ENCODE measurements at places on chromosomes 13 and 19.

DNA sequence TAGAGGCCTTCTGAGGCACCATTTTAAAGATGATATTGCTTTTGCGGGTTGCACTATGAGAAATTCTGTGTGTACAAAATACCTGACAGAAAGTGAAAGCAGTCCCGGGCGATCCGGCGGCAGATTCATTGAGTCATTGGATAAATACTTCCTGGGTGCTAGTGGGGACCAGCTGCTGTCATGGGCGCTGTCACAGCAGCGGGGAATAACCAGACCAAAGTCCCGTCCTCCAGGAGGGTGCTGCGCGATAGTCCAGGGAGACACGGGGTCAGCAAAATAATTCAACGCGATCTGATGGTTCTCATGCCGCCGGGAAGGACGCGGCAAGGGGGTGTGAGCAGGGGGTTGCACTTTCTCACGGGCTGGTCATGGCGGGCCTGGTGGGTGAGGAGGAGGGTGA is 13.5 kb downstream of the ZFR2 start:
- no peak for DNase-seq

DNA sequence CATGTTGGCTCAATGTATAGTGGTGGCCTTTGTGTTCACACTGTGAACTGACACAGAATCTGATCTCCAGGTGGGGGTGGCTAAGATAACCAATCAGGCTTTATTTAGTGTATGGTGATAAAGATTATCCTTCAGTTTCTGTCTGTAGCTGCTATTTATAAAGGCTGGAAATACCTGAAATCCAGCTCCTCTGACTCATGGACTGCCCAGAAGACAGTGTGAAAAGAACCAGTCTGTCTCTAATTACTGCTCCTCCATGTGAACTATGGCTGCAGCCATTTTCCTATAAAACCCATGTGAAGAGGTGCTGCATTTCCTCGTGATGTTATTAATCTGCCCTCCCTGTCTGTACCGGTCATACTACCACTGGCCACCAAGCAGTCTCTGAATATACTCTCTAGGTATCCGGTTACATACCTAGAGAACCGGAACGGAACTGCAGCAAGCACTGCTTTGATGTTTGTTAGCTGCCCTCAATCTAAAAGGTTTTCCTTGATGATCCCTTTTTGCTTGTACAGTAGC is 238.0 kb downstream of the LHFPL6 start:
- no peak for DNase-seq

DNA sequence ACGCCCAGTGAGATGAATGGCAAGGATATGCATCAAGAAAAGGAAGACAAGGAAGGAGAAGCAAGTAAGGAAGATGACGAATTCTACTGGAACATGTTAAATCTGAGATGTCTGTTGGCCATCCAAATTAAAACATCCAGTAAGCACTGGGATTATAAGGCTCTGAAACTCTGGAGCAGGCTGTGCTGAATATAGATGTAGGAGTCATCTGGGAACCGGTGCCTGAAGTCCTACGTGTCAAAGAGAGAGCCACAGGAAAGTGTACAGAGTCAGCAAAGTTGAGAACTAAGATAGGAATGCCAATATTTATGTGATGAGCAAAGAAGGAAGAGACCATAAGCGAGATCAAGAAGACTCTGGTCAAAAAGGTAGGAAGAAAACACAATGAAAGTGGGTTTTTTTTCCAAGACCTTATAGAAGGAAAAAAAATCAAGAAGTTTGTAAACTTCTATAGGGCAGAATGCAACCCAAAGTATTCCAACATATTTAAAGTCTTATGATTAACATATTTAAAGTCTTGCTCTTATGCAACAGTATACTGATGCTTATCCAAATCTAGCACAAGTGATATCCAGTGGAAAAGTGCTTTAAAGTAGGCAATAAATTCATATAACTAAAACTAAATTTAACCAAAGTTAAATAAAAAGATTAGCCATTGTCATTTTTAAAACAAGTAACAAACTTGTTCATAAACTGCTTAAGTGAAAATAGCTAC is 51.2 kb upstream of the EEF1AKMT1 start:
- no peak for DNase-seq

DNA sequence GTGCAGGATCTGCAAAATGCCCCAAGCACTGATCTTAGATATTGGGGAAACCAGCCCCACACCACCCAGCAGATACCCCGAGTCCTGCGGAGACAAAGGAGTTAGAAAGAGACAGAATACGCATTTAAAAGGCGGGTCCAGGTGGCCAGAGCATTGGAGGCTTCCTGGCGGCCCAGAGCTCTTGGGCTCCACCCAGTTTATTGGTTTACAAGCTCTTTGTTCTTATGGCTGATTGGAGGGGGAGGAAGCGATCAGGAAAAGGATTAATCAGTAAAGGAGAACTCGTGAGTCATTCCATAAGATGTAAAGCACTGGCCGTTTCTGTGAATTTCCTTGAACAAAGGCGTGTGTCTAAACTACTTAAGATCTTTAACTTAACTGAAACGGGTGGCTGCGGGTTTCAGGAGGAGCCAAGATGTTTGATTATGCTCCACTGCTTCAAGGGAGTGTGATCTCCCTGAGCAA is 926 bp downstream of the ZNF587 start:
- no peak for DNase-seq

DNA sequence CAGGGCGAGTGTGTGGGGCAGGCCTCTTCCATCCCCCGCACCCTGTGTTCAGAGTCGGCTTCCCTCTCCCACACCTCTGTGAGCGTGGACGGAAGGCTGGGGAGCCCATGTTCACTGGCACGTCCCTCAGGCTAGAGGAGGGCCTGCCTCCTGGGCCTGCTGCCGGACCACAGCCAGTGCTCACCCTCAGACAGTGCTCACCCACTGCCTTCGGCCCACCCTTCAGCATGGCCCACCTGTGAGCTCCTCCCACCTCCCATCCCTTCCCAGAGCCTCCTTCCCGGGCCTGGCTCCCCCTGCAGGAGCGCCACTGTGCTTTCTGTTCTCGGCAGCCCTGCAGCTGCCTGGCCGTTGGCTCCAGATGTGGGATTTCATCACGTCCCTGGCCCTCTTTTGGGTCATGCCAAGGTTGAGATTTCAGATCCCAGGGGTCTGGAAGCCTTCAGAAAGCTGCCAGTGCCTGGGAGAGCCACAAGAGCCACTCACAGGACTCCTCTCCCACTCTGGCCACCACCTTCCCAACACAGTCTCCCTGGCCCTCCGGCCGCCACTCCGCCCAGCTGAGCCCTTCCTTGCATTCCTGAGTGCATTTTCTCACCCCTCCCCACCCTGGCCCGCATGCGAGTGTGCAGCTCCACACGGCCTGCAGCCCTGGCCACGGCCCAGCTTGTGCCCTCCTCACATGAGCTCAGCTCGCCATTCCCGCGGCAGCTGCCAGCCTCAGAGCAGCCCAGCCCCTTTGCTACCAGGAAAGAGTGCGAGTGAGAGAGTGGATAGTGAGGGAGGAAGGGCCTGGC is 25.3 kb downstream of the CAPN12 start:
- peak; percentile 84 for DNase-seq

GRCh38 chr13:76446191-76446590 is 440.0 kb downstream of the KCTD12 start:
- no peak for DNase-seq

- DNase-seq: no peak
Measured at GRCh38 chr13:42337808-42338600, 66.1 kb downstream of the AKAP11 start.

- DNase-seq: no peak
Measured at GRCh38 chr19:6686628-6686975, 16.6 kb upstream of the TNFSF14 start.

- DNase-seq: no peak
Measured at GRCh38 chr13:112898621-112899280, 70.3 kb upstream of the MCF2L start.

- DNase-seq: no peak
Measured at GRCh38 chr13:74298923-74299322, 164.7 kb upstream of the KLF12 start.

- DNase-seq: no peak
Measured at GRCh38 chr13:48879432-48879831, 96.3 kb upstream of the FNDC3A start.

DNA sequence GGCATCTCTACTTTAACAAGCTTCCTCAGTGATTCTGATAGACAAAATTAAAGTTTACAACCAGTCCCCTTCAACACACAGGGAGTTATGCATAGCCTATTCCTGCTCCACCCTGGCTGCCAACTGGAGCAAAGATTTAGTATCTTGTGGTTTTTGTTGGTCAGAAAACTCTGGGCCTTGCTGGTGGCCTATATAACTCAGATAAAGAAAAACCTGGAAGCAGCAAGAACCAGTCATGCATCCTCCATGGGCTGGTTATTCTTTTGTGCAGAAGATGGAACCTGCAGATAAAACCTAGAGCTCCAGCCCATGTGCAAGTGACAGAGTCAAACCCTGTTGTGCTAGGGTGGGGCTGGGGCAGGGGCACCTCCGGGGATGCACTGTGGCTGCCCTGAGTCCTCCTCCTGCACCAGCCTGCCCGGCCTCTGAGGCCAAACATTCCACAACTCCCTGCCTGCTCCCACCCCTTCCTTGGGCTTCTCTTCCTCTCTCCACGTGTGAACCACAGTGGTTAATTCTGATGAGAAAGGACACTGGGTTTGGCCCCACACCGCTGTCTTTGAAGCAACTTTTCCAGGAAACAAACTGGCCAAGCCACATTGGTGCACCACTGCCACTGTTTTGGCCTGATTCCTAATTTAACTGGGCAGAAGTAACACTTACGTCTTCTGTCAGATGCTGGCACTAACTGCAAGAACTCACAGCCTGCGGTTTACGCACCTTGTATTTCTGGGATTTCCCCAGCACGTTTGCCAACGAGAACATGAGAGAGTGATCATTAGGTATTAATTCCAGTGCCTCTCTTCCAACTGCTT is 23.3 kb upstream of the GGACT start:
- peak; percentile 29 for DNase-seq

GRCh38 chr19:55535173-55535964 is 1.6 kb downstream of the SBK2 start:
- DNase-seq: no peak

- DNase-seq: no peak
Measured at GRCh38 chr13:92574499-92574898, 652.1 kb upstream of the GPC6 start.

DNA sequence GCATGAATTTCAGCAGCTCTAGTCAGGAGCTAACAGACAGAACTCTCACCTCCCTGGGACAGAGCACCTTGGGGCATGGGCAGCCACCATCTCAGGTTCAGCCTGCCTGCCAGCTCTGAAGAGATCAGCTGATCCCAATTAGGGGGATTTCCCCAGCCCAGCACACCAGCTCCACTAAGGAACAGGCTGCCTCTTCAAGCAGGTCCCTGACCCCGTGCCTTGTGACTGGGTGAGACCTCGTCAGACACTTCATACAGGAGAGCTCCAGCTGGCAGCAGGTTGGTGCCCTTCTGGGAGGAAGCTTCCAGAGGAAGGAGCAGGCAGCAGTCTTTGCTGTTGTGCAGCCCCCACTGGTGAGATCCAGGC is 84.5 kb upstream of the UFM1 start:
- DNase-seq: no peak

- DNase-seq: no peak
Measured at GRCh38 chr13:30559274-30559673, 58.4 kb upstream of the USPL1 start.

DNA sequence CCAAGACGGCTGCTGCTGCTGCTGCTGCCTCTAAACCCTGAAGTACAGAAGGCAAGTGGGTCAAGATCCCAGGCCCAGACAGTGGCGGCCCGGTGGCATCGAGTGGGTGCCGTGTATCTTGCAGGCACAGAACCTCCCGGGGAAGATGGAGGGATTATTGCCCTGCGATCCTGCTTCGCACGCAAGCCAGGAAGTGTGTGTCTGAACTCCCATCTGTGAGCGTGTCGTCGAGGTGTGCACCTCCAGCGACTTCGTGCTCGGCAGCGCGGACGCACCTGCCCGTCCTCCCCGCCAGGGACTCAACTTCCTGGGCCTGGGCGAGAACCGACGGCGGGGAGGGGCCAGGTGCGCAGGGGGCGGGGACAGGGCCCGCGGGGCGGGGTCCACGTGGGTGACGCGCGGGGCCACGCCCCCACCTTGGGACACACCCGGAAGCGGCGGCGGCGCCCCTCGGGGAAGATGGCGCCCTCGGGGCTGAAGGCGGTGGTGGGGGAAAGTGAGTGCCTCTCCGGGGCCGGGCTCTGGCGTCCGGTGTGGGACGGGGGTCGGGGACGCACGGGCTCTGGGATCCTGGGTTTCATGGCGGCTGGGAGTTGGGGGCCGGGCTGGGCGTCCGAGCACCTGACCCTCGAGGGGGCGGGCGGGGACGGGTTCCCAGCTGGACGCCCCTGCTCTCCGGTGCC is at the start of gene STXBP2:
STXBP2 (plus strand) TSS at position 420 of the 683 bp plus-strand sequence; CDS start at position 460, 40 bp downstream.
- peak; percentile 30 for DNase-seq

DNA sequence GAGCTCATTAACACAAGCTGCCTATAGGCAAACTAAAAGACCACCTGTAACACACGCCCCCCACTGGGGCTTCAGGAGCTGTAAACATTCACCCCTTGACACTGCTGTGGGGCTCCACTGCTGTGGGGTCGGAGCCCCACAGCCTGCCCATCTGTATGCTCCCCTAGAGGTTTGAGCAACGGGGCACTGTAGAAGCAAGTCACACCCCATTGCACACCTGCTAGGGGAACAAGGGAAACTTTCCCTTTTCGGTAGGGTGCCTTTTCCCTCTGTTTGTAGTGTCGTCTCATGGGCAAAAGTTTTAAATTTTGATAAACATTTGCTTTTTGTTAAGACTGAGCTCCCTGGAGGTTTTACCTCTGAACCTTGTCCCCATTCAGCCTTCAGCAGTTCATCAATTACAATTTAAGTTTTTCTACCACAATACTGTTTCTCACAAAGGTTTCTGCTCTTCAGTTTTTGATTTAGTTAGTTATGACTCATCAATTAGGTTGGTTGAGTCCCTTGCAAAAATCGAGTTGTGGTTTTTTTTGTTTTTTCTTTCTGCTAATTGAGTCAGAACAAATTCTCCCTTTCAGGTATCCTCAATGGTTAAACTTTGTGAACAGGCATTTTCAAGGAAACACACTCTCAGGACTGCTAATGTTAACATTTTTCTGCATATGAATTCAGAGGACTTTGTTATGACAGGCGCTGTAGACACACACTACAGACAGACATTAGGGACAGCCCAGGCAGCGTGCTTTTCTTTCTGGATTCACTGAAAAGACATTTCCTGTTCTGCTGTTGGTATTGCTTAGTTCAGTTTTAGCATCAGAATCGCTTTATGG is 35.1 kb downstream of the ZNF433 start:
- DNase-seq: no peak

Data from Ammon's horn (tissue), 1 donor.